ENCODE measurements at places on chromosomes 2 and 18.

- DNase-seq = no peak
Observed at GRCh38 chr2:219638948-219639755, 11.7 kb downstream of the SLC4A3 start.

GRCh38 chr2:127584516-127585033, 49.1 kb downstream of the MYO7B start:
- no peak for DNase-seq

GRCh38 chr18:67733088-67733487, 216.6 kb upstream of the DSEL start:
- no peak for DNase-seq

GRCh38 chr2:12488352-12489318, 228.1 kb upstream of the TRIB2 start:
- no peak for DNase-seq

- DNase-seq = no peak
Observed at GRCh38 chr2:143001501-143001900, 124.0 kb downstream of the KYNU start.

GRCh38 chr18:55763298-55763697, 175.3 kb upstream of the TCF4 start:
- DNase-seq = no peak

- no peak for DNase-seq
Observed at GRCh38 chr2:123380370-123380935, 644.6 kb upstream of the CNTNAP5 start.

GRCh38 chr2:222427646-222428301, 3.4 kb downstream of the SGPP2 start:
- no peak for DNase-seq

- no peak for DNase-seq
Observed at GRCh38 chr2:47508641-47509040, 105.7 kb downstream of the MSH2 start.

GRCh38 chr2:229660951-229661350, 53.4 kb downstream of the DNER start:
- DNase-seq = no peak

GRCh38 chr2:173249661-173250641, 104.7 kb upstream of the CDCA7 start:
- no peak for DNase-seq

- DNase-seq = no peak
Observed at GRCh38 chr2:20362701-20363435, 12.2 kb upstream of the PUM2 start.

GRCh38 chr2:24454294-24454693, 36.8 kb upstream of the NCOA1 start:
- no peak for DNase-seq

DNA sequence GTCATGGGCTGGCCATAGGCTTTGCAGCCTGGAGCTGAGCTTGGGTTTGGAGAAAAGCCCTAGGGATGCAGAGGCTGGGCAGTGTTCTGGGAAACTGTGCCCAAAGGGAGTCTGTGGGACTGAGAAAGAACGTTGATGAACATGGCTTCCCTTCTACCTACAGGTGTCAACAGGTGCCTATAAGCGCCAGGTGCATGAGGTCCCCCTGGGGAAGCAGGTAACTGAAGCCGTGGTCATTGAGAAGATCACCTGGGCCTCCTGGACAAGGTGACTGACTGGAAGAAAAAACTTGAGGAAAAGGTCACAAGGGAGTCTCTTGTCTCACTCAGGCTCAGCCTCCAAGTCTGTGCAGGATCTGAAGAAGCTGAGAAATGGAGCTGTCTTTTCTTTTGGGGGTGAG, 83.4 kb downstream of the RTN4 start:
- DNase-seq = no peak

- DNase-seq = no peak
Observed at GRCh38 chr18:59429608-59430007, 70.5 kb upstream of the LMAN1 start.

GRCh38 chr2:40964509-40965250, 512.8 kb upstream of the SLC8A1 start:
- DNase-seq = no peak

DNA sequence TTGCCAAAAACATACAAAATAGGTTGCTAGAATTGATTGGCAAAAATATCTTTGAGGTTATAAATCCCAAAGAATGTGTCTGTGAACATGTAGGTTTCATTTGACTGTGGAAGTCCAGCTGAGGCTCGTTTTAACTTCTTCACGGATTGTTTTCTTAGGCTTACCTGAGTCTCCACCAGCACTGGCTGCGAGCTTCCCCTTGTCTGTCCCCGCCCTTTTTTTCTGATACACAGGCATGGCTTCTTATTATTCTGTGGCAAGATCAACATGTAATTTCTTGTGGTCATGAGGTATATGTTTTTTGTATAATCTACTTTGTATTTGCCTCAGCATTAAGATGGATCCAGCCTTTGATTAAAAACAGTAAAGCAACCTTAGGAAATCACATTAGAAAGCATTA, 7.2 kb upstream of the SLC40A1 start:
- DNase-seq = no peak

GRCh38 chr2:65765376-65765775, 333.0 kb upstream of the SPRED2 start:
- no peak for DNase-seq

DNA sequence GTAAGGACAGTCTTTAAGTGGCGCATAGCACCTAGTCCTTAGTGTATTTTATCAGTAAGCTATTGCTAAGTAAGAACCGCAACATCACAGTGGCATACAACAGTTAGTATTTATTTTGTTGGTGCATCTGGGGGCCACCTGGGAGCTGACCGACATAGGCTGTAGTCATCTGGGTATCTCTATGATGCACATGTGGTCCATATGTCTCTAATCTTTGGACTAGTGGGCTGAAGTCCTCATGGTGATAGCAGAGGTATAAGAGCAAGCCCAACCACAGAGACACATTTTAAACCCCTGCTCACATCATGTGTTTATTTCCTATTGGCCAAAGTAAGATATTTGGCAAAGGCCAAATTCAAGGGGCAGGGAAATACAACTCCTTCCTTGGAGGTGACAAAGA, 2.9 kb downstream of the CAMKMT start:
- no peak for DNase-seq

Data from NCI-H1048 (cell line).